Osteoblast (primary cell): ENCODE measurements at places on chromosomes 2 and 18. TPM values are rescaled to one million over a fixed set of nuclear protein-coding genes. Genes with fewer than 3 reads are reported as not detected.

GRCh38 chr2:71907503-71907902, 240.2 kb downstream of the CYP26B1 start:
- no peak for DNase-seq

GRCh38 chr2:61205132-61205531, 43.1 kb downstream of the C2orf74 start:
- DNase-seq: no peak

GRCh38 chr2:73112026-73112912, 479 bp downstream of the RAB11FIP5 start:
- DNase-seq: peak; percentile 91

- no peak for DNase-seq
These were observed 315.0 kb downstream of the LPIN1 start for GRCh38 chr2:12061286-12062052.

GRCh38 chr2:129199501-129199900, 780.0 kb upstream of the RAB6C start:
- DNase-seq: no peak

AOX1 gene
- total RNA-seq: 76.4 and 87.8 TPM in 2 replicates

APCDD1 gene
- 1.8 and 3.3 TPM in 2 replicates for total RNA-seq

DSEL gene
- 119 and 157 TPM in 2 replicates for total RNA-seq
